ENCODE measurements at places on chromosomes 6 and 20.

DNA sequence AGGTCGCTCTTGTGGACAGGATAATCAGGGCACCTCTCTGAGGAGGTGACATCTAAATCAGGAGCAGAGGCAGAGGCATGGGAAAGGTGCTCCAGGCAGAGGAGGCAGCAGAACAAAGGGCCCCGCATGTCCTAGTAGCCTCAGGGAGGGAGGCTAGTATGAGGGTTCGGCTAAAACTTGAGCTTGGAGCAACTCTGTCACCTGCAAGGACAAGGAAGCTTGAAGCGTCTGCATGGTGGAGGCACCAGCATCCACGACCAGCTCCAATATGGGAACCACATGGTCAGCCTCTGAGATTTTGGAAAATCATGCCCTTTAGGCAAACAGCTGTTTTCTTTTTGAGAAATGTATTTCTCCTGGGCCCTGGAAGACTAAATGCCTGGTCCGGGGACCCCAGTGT lies 13.0 kb upstream of the MPC1 start:
- DNase-seq: no peak

DNA sequence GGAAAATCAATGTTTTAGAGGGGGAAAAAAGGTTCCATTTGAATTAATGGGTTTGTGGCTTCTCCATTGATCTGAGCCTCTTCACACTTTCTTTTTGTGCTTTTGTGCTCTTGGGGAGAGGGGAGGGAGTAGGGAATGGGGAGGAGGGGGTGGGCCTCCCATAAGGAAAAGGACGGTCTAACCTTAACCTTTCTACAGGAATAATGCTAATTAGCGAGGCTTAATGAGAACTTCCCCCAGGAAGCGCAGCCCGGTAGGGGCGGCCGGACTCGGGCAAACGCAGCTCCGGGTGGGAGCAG lies 103.0 kb downstream of the NOL4L start:
- no peak for DNase-seq

DNA sequence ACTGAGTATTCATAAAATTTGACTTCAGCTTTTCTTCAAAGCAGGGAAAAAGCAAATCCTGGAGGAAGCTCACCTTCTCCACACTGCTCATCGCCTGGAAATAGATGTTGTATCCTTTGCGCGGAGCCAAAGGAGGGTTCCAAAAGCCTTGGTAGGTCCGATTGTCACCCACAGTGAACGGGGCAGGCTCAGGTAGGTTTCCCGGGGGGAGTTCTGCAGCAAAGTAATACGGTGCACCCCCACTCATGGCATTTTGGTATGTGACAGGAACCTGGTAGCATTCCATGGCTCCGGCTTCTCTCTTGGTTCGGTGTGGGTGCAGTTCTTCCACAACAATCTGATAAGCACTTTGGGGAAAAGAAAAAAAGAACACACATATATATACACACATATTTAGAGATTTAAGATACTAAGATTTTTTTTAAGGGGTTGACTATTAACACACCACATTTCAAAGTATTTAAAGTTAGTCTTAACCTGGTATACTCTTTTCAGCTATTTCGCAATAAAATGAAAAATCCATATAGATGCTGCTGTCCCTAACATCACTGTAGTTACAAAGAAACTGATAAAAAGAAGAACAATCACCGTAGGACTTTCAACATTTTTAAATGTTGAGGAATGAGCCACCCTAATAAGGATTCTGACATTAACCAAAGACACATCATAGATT lies 166.7 kb upstream of the THEMIS start:
- no peak for DNase-seq

- no peak for DNase-seq
Observed at GRCh38 chr20:41072190-41072863, 43.7 kb downstream of the TOP1 start.

Data from effector memory CD4-positive, alpha-beta T cell (primary cell).